Activated CD8-positive, alpha-beta memory T cell treated with anti-CD3 and anti-CD28 coated beads, Interleukin-2, amount 50 U/mL, for 48 hours (primary cell): ENCODE measurements at places on chromosomes 3 and 15.
A peak's percentile ranks its signal among the peaks of the same experiment; 100 is the strongest.

- DNase-seq, result no peak
Observed at GRCh38 chr3:120763601-120764000, 21.1 kb downstream of the GTF2E1 start.

DNA sequence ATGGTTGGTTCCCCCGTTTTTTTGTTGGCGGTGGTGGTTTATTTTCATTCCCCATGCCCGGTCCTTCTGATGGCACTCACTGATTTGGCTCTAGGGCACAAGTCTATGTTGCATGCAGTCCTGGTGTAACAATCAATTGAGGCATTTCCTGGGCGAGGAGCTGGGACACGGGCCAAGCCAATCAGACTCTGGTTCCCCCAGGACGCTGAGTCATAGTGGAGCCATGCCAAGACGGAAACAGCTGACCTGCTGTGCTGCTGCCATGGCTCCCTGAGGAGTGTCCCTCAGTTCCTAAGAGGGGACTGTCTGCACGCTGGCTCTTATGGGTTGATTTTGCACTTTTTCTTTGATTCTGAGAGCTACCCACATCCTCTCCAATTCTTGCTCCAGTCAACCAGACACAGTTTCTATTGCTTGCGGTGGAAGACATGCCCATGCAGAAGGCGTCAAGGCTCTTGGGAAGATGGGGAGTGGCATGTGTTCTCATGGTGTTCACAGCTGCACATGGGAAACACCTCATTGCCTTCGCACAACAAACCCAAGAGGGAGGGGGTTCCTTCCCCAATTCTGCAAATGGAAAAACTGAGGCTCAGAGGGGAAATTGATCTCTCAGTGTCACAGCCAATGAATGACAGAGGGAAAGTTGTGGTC is 28.3 kb upstream of the ALDH1L1 start:
- DNase-seq, result no peak

GRCh38 chr3:171700653-171701052 is 109.6 kb downstream of the PLD1 start:
- DNase-seq, result no peak

DNA sequence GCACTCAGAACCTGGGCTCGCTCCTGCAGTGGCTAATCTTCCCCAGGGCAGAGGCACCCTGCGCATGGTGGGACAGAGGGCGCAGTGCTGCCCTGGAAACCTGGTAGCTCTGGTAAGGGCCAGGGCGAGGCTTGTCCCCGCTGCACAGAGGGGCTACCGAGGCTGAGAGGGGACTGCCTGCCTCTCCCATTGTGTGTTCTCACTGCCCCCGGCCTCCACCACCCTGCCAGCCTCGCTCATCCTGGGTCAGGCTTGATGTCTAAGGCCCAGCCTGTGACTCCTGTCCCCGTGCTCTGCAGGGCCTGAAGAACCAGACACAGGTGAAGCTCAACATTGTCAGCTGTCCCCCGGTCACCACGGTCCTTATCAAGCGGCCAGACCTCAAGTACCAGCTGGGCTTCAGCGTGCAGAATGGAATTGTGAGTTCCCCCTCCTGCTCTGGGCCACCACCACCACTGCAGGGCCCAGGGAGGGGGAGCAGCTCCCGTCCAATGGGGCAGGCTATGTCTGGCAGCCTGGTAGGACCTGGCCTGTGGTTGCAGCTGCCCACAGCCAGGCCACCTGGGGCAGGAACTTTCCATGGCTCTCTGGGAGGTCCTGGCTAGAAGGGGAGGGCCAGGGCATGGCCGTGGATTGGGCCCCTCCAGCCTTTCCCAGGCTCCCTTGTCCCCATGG is 161.5 kb downstream of the NSMCE3 start:
- no peak for DNase-seq

- no peak for DNase-seq
Observed at GRCh38 chr3:197186887-197187588, 111.4 kb downstream of the DLG1 start.

DNA sequence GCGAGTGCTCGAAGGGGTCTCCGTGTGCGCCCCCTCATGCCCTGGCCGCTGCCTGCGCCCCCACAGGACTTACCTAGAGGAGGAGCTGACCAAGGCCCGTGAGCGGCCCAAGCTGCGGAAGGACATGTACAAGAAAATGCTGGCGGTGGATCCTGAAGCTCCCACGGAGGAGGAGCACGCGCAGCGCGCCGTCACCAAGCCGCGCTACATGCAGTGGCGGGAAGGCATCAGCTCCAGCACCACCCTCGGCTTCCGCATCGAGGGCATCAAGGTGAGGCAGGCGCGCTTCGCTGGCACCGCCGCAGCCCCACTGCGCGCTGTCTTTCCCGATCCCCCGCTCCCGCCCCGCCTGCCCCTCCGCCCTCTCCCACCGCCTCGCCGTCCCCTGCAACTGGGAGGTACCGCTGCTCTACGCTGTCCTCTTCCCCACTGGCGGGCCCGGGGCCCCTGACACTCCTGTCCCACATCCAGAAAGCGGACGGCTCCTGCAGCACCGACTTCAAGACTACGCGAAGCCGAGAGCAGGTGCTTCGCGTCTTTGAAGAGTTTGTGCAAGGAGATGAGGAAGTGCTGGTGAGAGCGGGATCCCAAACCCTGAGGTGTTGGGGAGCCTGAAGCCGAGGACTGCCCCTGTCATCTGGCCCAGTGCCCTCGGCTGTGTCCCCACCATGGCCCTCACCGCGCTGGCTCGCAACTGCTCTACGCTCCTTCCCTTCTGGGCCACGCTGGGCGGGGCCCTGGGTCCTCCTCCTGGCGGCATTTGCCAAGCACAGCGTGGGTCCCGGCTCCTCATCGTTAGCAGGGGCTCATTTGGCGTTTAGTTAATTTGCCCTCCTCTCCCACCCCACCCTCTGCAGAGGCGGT is 8.5 kb downstream of the ITPKA start:
- peak; percentile 65 for DNase-seq

DNA sequence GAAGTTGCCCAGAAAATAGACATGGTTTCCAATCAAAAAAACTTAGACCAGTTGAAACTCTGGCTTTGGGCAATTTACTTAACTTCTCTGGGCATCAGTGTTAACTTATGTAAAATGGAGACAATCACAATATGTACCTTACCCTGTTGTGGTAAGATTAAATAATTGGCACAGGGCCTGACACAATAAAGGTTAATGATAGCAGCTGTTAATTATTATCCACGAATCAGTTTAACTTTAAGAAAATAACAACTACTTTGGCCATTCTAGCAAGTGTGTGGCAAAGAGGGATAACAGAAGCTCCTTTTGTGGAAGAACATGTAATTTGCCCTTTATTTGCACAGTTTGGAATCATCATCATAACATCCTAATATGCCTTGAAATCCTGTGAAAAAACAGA is 787.6 kb downstream of the FHIT start:
- no peak for DNase-seq

GRCh38 chr15:78880242-78880533 is 7.5 kb downstream of the MORF4L1 start:
- no peak for DNase-seq

DNA sequence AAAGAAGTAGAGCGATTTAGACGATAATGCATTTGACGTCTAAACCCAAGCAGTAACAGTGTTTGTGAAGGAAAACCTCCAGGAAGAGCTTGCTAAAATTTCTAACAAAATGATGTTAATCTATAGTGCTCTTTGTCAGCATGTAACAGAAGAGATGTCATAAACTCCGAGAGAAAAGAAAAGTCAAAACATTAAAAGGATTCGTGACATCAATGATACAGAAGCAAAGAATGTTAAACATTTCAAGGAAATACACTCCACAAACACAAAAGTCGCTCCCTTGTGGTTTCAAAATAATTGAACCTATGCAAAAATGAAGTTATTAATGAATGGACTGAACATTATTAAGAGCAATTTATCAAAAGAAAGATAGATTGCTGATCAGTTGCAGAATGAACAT is 27.9 kb downstream of the AADAC start:
- no peak for DNase-seq

DNA sequence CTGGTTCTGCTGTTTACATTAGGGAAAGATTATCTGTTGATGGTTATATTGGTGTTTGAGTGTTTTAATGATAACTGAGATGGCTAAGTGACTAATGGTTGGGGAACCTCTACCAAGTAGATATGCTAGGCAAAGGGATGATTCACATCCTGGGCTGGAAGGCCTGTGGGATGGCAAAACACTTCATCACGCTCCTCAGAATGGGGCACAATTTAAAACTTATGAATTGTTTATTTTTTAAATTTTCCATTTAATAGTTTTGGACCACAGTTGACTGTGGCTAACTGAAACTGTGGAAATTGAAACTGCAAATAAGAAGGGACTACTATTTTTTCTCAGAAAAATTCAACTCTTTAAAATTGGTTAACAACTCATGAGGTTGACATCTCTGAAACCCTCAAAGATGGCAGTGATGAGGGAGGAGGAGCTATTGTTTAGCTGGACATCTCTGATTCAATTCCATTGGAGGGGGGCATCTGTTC is 100.5 kb upstream of the ZBED2 start:
- DNase-seq, result no peak

GRCh38 chr3:13655061-13655913 is 106.4 kb downstream of the FBLN2 start:
- peak; percentile 76 for DNase-seq

GRCh38 chr15:70596354-70597055 is 166.9 kb downstream of the UACA start:
- peak; percentile 50 for DNase-seq

DNA sequence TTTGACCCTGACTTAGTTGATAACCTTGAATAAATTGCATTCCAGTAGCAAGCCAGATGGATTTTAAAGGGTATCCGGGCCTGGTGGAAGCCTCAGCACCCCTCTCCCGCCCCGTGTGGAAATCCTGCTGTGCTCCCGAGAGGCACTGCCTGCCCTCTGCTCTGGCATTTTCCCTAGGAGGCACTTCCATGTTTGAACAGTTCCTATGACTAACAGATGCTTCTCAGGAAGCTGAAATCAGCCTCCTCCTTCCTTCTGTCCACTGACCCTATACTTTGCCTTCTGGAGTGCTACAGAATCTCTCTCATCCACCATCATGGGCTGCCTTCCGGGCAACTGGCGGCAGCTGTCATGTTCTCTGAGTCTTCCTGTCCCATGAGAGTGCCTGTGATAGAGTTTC is 90.8 kb downstream of the GABRG3 start:
- no peak for DNase-seq

DNA sequence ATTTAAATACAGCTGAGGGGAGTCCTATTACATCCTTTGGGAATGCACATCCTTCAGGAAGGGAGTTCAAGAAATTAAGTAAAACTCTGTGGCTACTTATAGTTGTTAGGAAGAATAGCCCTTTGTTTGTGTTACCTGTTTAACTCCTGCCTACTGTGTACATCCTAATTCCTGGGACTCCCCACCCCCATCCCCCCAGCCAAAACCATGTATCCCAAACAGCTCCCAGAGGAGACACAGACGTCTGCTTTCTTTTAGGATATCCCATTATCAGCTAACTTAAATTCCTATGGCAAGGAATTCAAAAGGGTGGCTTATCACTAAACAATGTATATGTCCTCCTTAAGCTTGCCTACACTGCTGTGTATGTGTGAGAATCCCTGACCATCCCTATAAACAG is 581.7 kb downstream of the DIPK2A start:
- no peak for DNase-seq

- no peak for DNase-seq
Observed at GRCh38 chr3:4771243-4771642, 208.0 kb upstream of the BHLHE40 start.
